ENCODE measurements at places on chromosomes 3 and 15. TPM values are rescaled to one million over a fixed set of nuclear protein-coding genes. Genes with fewer than 3 reads are reported as not detected.

Gene FETUB
- total RNA-seq: not detected

Gene CNTN3
- total RNA-seq: 1.7 TPM

Gene ZNF35
- total RNA-seq: 8.8 TPM

Gene CAND2
- 16.9 TPM for total RNA-seq

Gene CYP8B1
- not detected for total RNA-seq

Gene HDGFL3
- 24.5 TPM for total RNA-seq

Gene MESP2
- total RNA-seq: 0.58 TPM

Gene HTR3E
- total RNA-seq: not detected

Gene GP9
- not detected for total RNA-seq

Gene GCSAM
- not detected for total RNA-seq

Gene NLGN1
- total RNA-seq: 3.3 TPM

Gene ARHGAP31
- total RNA-seq: 4.2 TPM

Gene PSMA4
- total RNA-seq: 331 TPM

Gene CHRFAM7A
- total RNA-seq: 0.17 TPM

Gene XCR1
- total RNA-seq: not detected

Gene FNDC3B
- 85.7 TPM for total RNA-seq

Gene BCHE
- 11.1 TPM for total RNA-seq

Gene ADAMTSL3
- 1.2 TPM for total RNA-seq

Gene MKRN2OS
- 0.33 TPM for total RNA-seq

Gene GOLGA6L7
- total RNA-seq: not detected

Gene GOLGA8J
- total RNA-seq: not detected

Gene GABRR3
- total RNA-seq: not detected

Gene SNX22
- 0.50 TPM for total RNA-seq

Gene CASR
- total RNA-seq: not detected

Gene DPPA2
- total RNA-seq: not detected

Gene GOLGA8N
- total RNA-seq: 5.2 TPM

Gene GPR27
- not detected for total RNA-seq

Data from smooth muscle cell of trachea (primary cell).